ENCODE measurements at places on chromosomes 3 and 15. TPM values are rescaled to one million over a fixed set of nuclear protein-coding genes. Genes with fewer than 3 reads are reported as not detected.
A peak's percentile ranks its signal among the peaks of the same experiment; 100 is the strongest.

GRCh38 chr3:101423984-101424888 lies 88.8 kb downstream of the SENP7 start:
- DNase-seq = no peak
- H3K27me3 ChIP-seq = no peaks in the 10 kb centered on the region
- H3K27ac ChIP-seq = no peak overlapping the region
- no peaks in the 10 kb centered on the region for H3K4me1 ChIP-seq

DNA sequence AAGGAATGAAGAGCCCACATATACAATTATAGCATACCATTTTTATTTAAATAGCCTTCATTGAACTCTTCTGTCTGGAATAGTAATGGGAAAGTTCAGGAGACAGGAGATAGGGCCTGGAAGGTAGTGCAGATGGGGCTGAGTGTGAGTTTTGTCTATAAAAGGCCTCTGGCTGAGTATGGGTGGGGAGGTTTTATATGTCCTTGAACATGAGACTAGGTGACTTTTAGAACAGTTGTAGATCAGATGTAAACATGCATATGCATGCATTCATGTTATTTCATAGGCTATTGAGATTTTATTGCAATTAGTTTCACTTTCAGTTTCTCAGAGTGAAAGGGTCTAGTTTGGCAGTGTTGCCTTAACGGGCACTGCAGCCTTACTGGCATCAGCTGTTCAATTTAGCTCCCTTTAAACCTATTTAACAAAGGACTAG lies 27.1 kb downstream of the CGGBP1 start:
- no peak overlapping the region for H3K4me3 ChIP-seq
- no peaks in the 10 kb centered on the region for H3K36me3 ChIP-seq
- no peak for DNase-seq
- H3K27me3 ChIP-seq = no peaks in the 10 kb centered on the region
- no peaks in the 10 kb centered on the region for H3K4me1 ChIP-seq

- DNase-seq = no peak
- H3K4me1 ChIP-seq = no peaks in the 10 kb centered on the region
- H3K27ac ChIP-seq = peak overlapping the region; percentile 83
- H3K36me3 ChIP-seq = no peaks in the 10 kb centered on the region
- no peaks in the 10 kb centered on the region for H3K27me3 ChIP-seq
These were observed 34.3 kb downstream of the CCDC66 start for GRCh38 chr3:56591262-56591661.

DNA sequence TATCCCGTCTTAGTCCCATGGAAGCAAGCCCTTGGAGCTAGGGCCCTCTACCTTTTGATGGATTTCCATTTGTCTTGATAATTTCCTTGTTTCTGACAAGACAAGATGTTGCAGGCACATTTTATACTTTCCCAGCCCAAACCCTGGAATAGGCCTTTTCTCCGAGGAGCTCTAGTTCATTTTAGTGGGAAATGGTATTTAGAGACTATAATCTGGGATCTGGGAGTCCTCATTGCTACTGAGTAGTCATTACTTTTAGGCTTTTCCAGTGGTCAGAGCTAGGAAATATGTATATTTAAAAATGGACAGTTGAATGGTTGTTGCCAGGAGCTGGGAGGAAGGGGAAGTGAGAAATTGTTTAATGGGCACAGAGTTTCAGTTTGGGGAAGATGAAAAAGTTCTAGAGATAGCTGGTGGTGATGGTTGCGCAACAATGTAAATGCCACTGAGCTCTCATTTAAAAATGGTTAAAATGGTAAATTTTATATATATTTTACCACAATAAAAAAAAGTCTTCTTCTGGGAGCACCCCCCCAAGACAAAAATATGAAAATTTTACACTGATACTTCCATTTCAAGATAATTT lies 31.6 kb downstream of the MLH1 start:
- peaks cover 2% of the 10 kb centered on the region for H3K36me3 ChIP-seq
- H3K4me3 ChIP-seq = no peak overlapping the region
- H3K4me1 ChIP-seq = no peaks in the 10 kb centered on the region
- H3K27me3 ChIP-seq = no peaks in the 10 kb centered on the region
- H3K27ac ChIP-seq = no peak overlapping the region
- DNase-seq = no peak

DNA sequence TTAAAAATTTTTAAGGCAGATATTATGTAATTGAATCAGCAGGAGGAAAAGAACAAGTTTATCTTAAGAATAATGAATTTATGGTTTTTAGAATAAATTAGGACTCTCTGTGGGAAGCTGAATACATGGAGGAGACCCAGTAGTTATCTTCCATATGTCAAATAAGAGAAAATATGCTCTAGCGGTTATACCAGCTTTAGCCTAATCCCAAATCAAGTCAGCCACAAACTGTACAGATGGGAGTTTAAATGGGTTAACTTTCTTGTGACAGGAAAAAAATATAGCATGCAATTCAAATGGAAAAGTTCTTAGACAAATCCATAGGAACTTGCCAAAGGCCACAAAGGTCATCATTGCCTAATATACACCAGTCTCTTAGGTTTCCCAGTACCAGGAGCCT lies 84.3 kb downstream of the TTBK2 start:
- no peaks in the 10 kb centered on the region for H3K36me3 ChIP-seq
- DNase-seq = no peak
- H3K4me3 ChIP-seq = no peak overlapping the region

DNA sequence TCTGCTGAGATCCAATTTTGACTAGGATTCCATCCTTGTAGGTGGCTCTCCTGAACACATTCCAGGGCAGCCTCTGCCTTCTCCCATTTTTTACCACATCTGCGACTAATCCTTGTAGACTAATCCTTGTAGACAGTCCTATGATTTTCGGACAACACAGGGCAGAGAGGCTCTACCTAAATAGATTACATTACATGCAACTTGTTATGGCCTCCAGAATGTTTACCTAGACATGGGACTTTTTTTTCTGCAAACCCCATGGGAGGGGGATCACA lies 239.3 kb upstream of the WNT5A start:
- no peaks in the 10 kb centered on the region for H3K36me3 ChIP-seq
- H3K27me3 ChIP-seq = no peaks in the 10 kb centered on the region

DNA sequence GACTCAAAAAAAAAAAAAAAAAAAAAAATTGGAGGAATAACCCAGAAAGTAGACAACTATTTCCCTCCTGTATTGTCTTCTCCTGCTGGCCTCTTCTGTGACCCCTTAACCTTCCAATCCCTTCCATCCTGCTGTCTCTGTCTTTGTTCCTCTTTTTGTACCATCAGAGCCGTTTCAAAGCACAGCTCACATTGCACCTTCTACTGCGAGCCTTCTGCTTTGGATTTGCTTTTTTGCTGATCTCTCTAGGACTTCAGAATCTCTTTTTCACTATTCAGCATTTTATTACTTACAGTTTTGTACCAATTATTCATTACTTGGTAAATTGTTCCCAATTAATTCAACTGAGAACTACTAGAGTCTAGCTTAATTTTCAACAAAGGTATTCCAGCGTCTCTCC lies 284.0 kb upstream of the TBL1XR1 start:
- no peak overlapping the region for H3K27ac ChIP-seq
- H3K36me3 ChIP-seq = no peaks in the 10 kb centered on the region
- no peak overlapping the region for H3K4me3 ChIP-seq
- 0 out of 2 replicates have a peak, but pooled peaks cover 7% of the 10 kb centered on the region for H3K4me1 ChIP-seq
- DNase-seq = no peak
- no peaks in the 10 kb centered on the region for H3K27me3 ChIP-seq

DNA sequence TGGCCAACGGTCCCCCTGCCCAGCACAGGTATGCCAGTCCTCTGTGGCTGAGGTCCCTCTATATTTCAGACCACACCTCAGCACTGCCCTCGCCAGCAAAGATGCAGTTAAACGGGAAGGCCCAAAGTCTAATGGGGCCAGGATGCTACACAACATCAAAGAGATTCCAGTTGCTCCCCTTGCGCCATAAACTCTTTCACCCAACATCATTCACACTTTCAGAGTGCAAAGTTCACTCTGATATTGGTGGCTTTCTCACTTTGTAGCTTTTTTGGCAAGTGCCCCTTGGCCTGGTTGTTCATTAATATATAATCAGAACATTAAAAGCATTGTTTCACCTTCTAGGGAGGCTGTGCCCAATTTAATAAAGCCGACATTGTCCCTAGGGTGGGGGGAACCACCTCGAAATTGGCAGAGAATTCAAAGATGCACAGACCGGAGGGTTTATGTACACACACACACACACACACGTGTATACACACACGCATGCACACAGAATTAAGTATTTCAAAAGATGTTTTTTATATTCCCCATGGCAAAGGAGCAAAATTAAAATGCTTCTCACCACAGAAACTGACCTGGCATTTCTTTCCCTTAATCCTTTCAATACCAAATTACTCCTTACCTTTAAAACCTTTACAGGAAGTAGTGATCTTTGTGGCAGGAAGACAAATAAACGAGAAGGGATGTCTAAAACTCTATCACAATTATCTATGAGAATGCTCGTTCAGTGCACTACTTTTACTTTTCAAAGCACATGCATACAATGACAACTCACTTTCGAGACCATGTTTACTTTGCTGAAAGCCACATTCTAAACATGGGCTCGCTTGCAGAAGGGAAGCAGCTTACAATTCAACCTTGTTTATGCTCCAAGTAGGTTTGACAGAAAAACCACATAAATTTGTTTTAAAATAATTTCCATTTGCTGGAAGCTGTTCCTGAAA lies 19.5 kb downstream of the LRIG1 start:
- peak; percentile 86 for DNase-seq
- no peaks in the 10 kb centered on the region for H3K36me3 ChIP-seq
- peak overlapping the region; percentile 85 for H3K27ac ChIP-seq
- no peak overlapping the region for H3K4me3 ChIP-seq
- no peaks in the 10 kb centered on the region for H3K27me3 ChIP-seq

The UROC1 gene
- total RNA-seq = not detected

The CADM2 gene
- total RNA-seq = not detected

The GOLGA6L7 gene
- total RNA-seq = not detected

The SLC30A4 gene
- total RNA-seq = 1.2 TPM

The CLSTN2 gene
- total RNA-seq = 20.1 TPM

The BUB1B gene
- total RNA-seq = 62.7 TPM

All from Caco-2 (cell line).